ENCODE measurements at places on chromosomes 12 and 14. TPM values are rescaled to one million over a fixed set of nuclear protein-coding genes. Genes with fewer than 3 reads are reported as not detected.

Gene ZNF891
- total RNA-seq = 1.2 TPM

DNA sequence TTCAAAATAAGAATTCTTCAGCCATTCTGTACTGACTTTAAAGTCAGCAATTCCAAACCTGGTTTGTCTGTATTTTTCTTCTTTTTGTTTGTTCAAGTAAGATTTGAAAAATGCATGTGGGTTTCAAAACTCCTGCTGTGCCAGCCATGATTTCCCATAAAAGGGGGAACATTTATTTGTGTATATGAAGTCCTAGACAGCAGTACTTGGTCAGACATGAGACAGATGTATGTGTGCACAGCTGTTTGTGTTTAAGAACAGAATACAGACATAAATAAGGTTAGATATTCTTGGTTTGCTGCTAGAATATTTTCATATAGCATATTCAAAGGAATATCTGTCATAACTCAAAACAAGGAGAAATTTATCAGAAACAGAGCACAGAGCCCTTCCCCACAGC, 236.0 kb downstream of the ADAMTS20 start:
- DNase-seq = no peak

DNA sequence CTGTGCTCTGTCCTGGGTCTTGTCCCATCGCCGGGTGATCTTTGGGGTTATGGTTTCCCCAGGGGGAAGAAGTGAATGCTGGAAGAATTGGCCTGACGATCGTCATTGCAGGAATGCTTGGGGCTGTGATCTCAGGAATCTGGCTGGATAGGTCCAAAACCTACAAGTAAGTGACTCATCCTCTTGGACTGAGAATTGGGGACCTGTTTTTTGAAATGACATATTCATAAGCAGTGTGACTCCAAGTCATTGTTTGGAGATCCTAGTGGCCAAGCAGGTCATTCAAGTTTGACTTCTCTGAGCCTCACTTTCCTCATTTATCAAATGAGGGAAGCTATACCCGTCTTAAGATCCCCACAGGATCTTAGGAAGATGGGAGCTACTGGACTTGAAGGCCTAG, 25.8 kb downstream of the ERG28 start:
- no peak for DNase-seq

DNA sequence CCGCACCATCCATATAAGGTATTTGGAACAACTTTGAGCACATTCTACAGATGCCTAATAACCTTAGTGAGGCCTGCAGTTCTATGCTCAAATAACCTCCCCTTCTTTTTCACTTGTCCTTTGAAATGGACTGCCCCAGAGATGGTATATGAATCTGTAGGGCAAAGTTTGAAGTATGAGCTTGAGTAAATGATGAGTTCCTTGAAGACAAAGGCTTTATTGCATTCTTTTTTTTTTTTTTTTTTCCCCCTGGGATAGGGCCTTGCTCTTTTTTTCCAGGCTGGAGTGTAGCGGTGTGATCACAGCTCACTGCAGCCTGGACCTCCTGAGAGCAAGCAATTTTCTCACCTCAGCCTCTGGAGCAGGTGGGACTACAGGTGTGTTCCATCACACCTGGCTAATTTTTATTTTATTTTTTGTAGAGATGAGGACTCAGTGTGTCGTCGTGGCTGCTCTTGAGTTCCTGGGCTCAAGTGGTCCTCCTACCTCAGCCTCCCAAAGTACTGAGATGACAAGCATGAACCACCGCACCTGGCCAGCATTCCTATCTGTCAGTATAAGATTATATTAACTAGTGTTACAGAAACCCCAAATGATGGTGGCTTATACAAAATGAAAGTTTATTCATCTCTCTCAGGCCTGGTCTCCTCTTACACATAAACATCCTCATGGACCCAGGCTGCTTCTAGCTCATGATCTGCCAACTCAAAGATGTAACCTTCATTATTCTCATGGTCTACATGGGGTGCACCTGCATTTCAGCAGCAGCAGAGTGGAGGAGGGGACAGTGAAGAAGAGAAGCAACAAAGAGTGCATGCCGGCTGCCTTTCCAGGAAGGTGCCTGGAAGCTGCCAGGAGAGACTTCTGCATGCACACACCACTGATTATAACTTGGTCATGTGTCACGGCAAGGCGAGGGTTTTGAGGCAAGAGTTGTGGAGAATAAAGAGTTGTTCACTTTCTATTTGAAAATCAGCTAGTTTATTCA, 101.4 kb downstream of the DUSP16 start:
- DNase-seq = no peak

DNA sequence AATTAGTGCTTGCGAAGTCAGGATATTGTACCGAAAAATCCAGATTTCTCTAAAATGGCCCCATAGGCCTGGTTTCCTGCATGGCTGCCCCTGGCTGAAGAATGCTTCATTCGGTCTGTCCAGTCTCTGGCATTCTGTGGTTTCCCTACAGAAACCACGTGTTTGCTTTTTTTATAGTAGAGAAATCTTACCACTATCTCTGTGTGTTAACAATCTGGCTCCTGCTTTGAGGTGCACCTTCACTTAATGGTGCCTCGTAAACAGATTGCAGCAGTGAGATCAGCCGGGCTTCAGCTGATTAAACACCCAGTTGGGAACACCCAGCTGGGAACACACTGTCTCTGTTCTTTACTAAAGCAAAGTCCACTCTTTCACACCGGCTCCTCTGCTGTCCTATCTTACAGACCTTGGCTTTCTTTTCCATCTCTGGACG, 6.7 kb upstream of the DNAAF2 start:
- no peak for DNase-seq

DNA sequence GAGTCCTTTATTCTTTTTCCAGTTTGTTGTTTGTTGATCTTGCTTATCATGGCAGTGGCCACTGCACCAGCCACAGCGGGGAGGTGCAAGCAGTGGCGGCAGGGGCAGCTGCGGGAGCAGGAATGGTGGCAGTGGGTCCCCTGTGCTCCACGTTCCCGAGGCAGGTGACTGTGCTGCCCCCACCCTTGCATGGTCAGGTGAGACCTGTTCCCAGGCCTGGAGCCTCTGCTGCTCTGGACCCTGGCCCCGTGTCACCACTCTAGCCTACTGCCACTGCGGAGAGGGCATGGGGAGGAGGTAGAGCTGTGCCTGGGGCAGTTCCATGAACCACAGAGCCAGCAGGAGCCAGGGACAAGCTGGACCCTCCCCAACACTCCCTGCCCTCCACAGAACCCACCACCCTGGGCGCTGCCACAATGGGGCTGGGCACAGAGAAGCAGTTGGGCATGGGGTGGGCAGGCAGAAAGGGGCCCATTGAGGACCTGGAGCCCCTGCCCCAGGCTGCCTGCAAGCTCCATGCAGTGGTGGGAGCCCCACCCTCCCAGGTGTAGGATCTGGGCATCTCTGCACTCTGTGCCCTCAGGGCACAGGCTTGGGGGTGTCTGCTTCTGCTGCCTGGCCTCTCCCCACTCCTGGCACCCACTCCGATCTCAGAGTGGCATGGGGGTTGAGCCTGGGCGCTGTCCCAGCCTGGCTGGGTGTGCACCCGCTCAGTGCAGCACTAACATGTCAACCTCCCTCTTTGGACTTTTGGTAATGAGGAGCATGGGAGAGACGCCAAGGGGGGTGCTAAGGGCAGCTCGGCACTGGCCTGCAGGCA, 23.1 kb upstream of the WDR20 start:
- DNase-seq = no peak

DNA sequence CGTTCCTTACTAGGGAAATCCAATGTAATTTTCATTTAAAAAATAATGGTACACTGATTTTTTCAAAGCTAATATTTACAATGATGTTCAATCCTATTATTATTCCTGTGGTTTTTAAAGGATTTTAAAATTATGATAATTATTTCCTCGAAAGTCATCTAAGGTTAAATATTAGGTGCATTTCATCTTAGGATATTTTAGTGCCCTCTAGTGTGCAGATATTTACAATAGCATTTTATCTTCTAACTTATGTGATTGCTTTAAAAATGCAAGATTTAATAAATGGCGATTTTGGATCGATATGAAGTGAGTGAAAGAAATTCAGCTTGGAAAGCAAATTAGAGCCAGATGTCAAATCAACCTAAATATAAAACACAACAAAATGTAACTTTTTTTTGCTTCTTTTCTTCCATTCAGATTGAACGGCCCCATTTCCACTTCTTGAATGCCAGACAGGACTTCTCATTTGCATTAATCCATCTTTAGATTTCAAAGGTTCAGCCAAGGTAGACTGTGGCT, 293.5 kb downstream of the SLC6A15 start:
- no peak for DNase-seq

All from Right ventricle myocardium inferior (tissue), 1 donor.